ENCODE measurements at places on chromosomes 3 and 15.

DNA sequence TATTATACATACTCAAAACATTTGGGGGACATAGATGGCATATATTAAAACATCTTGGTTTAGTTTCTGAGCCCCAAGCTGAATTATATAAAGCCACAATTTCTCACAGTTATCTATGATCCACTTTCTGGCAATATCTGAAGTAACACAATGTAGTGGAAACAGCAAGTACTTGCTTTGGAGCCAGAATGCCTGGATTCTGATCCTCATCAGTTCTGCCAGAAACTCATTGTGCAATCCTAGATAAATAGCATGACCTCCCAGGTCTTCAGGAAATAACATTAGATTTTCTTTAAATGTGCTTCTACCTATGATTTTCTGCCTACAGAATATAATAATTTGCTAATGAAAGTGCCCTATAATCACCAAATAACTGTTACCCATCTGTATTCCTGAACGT lies 544.9 kb downstream of the NAALADL2 start:
- DNase-seq = no peak

DNA sequence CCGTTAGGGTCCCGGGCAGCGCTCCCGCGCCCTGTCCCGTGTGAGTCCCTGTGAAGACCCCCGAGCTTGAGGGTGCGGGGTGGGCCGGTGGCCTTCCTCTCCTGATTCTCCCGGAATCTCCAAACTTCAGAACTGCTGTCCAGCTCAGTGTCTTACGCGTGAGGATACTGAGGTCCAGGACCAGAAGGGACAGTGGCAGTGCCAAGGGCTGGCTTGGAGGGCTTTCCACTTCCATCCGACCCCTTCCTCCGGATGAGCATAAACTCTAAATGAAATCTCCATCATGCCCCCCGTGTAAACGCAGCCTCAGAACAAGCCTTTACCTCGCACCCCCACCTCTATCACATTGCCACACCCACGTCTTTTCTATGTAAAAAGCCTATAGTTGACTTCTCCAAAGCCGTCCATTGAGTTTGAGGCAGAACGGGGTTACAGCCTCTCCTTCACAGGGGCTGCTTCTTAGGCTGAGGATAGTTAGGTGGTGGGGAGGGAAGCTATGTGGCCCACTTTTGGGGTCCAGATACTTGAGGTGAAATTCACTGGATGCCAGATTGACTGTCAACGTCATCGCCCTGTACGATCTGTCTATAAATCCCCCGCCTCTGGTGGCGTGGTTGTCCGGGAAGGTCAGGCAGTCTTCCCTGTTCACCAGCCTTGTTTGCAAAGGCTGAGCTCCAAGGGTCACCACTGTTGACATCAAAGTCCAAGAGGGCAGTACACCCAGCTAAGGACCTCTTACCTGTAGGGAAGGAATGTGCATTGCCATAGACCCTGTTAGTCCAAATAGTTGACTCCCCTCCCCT lies 1.1 kb downstream of the EDEM1 start:
- peak; percentile 51 for DNase-seq

DNA sequence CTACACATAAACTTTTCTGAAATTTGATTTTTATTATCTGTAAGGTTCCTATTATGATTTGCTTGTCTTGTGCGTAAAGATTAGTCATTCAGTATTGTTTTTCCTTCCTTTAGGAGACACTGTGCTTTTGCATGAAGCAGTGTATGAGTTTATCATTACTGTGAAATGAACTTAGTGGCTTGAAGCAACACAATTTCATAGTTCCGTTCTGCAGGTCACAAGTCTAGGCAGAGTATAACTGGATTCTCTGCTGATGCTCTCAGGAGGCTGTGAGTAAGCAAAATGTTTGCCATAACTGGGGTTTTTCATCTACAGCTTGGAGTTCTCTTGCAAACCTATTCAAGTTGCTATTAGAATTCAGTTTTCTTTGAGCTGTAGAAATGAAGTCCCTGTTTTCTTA lies 1136.1 kb downstream of the OTOL1 start:
- peak; percentile 1 for DNase-seq

DNA sequence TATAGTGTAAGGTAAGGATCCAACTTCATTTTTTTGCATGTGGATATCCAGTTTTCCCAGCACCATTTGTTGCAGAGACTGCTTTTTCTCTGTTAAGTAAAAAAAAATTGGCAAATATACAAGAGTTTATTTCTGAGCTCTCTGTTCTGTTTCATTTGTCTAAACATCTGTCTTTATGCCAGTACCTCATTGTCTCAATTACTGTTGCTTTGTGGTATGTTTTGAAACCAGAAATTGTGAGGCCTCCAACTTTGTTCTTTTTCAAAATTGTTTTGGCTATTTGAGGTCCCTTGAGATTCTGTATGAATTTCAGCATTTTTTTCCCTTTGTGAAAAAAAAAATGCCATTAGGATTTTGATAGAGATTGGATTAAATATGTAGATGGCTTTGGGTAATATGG lies 150.5 kb downstream of the MINAR1 start:
- DNase-seq = no peak

GRCh38 chr3:184791171-184791570 lies 20.8 kb upstream of the VPS8 start:
- no peak for DNase-seq

- no peak for DNase-seq
Measured at GRCh38 chr3:119873646-119874045, 91.7 kb downstream of the NR1I2 start.

DNA sequence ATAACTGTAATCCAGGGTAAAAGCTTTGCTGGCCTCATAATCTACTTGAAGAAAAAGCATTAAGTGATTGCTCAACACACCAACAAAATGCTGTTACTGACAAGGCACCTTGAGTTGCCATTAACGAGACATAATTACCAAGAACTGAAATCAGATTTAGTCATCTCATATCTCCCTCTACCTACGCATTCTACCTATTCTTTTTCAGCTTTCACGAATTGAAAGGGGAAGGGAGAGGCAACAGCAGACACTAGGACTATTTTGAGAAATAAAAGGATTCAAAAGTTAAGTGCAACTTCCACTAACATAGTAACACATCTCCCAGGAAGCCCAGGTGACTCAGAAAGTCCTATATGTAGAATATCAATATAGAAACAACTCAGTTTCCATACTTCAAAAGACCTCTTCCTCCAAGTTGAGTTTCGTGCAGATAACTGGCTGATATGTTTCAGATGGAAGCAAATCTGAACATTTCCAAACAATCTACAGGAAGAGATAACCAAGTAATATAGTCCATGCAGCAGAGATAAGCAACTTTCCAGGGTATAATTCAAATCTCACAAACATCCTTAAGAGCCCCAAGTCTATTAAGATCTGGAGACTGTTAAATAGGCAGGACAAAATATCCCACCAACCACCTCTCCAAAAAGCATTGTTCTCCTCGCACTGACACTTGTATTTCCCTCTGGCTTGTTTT lies 1.9 kb downstream of the OSBPL10 start:
- no peak for DNase-seq

- DNase-seq = no peak
Measured at GRCh38 chr15:38535491-38536200, 29.0 kb downstream of the RASGRP1 start.

DNA sequence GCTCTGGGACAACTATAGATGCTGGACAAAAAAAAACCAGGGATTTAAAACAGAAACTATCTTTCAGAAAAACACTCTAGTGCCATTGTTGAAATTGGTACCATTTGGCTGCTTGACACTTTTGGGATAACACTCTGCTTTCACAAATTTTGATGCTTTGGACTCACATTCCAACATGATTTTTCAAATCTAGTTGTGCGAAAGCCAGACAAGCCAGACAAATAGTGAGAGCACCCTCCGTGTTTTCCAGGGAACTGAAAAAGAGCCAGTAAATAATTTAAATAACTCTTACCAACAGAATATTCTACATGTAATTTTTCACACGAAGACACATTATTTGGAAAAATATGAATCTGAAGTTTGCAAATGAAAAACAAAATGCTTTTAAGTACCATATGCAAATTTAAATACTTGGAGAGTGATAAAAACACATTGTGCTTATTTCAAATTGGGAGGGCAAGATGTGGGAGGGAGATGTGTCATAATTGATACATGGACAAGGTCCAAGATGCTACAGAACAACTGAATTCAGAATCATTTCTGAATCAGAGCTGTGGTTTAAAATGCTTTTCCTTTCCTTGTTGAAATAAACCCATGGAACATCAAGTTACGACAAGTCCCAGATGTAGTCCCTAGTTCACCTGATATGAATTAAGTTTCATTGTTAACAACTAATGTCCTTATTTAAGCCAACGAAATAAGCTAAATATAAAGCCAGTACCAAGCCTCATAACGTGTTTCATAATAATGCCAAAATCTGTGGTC lies 144.2 kb upstream of the SOX2 start:
- DNase-seq = peak; percentile 36

GRCh38 chr3:89105503-89105902 lies 1.9 kb upstream of the EPHA3 start:
- no peak for DNase-seq

- peak; percentile 55 for DNase-seq
Measured at GRCh38 chr15:76057332-76058000, 2.3 kb upstream of the TMEM266 start.

- DNase-seq = no peak
Measured at GRCh38 chr3:98395101-98395500, 4.6 kb downstream of the OR5K3 start.

DNA sequence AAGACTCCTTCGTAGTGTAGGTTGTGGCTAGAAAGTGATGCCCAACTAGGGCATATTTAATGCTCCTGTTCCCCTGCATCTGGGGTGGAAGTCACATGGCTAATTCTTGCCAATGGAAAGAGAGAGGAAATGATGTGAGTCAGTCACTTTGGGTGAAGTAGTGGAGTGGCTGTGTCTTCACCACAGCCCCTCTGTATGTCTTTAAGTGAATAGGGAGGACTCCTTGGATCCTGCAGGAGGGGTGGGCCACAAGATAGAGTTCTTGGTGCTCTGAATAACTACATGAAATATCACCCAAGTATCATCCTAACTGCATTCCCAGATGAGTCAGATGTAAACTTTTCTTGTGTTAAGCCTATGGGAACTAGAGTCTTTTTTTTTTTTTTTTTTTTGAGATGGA lies 17.8 kb upstream of the MB21D2 start:
- DNase-seq = no peak

DNA sequence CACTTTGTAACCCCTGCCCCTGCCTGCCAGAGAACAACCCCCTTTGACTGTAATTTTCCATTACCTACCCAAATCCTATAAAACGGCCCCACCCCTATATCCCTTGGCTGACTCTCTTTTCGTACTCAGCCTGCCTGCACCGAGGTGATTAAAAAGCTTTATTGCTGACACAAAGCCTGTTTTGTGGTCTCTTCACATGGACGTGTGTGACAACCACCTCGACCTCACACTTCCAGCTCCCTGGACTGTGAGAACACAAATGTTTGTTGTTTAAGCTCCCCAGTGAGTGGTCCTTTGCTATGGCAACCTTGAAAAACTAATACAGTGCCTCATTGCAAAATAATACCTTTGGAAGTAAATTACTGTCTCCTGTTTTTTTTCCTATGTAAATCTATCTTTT lies 299.2 kb upstream of the POU1F1 start:
- DNase-seq = peak; percentile 8

DNA sequence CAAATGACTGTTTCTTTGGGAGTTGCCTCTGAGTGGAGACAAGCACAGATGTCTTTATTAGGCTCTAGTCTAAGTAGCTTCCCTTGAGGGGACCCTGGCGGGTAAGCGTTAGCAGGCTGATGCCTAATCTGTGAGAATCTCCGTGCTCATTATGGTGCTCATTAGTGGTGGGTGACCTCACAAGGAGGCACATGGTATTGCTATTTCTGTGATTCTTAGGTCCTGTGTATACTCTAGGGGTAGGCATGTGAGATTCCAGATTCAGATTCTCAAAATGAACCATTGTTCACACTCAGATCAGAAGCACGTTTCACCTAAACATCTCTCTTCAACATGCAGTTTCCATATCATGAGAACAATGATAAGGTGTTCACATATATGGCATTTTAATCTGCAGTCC lies 809.7 kb downstream of the NR2F2 start:
- no peak for DNase-seq

DNA sequence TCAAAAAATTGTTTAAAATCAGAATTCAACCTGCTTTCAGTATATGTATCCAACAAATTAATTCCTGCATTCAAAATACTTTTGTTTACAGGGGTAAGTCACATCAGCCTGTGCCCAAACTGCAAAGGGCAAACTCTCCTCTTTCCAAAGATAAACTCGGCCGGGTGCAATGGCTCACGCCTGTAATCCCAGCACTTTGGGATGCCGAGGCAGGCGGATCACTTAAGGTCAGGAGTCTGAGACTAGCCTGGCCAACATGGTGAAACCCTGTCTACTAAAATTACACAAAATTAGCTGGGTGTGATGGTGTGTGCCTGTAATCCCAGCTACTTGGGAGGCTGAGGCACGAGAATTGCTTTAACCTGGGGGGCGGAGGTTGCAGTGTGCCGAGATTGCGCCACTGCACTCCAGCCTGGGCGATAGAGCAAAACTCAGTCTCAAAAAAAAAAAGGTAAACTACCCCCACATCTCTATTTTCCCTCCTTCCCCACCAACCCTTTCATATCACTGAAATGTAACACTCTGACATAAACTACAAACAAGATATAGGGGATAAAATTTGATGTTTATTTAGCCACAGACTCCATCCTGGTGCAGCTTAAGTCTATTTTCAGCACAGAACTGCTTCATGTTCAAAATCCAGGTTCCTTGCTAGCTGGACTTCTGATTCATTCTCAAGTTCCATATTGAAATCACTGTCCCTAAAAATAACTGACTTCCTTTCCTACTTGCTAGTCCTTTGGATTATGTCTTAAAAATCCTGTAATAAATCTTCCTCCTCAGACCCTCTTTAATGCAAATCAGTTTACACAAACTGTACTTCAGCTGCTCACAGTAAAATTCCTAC lies 15.4 kb downstream of the UBP1 start:
- no peak for DNase-seq

DNA sequence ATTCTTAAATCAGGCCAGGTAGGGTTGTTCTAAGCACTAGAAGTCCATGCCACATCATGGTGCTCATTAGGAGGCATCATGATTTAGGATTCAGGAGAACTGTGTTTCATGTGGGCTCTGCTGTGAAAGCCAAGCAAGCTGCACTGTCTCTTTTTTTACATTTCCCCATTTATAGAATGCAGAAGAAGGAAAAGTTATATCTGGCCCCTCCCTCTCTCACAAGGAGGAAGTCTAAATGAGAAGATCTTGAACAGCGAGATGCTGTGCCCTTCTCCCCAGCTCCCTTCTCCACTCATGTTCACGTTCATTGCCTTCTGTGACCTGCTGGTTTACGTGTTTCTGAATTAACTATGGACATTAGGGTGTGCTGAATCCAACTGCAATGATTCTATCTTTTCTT lies 178.5 kb upstream of the RASGRP1 start:
- DNase-seq = no peak

Measured in astrocyte of the hippocampus (primary cell).